ENCODE measurements at places on chromosomes 2 and 18.

DNA sequence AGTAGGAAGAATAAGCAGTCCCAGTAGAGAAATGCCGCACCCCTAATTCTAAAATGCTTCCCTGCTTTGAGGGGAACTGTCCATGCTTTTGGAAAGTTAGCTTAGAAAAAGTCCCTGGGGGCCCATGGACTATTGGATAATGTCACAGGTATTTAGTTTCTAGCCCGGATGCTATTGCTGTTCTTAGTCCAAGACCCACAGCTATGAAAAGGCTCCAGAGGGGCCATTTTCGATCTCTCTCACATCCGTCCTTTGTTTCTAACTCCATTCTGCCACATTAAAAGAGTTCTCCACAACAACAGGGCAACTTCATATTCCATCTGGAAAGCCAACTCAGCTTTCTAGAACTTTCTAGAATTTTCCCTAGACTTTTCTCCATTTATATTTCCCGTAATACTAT, 47.2 kb downstream of the MGAT4A start:
- no peak for DNase-seq

- DNase-seq = no peak
These were observed 114.0 kb upstream of the SLC39A10 start for GRCh38 chr2:195543063-195543462.

DNA sequence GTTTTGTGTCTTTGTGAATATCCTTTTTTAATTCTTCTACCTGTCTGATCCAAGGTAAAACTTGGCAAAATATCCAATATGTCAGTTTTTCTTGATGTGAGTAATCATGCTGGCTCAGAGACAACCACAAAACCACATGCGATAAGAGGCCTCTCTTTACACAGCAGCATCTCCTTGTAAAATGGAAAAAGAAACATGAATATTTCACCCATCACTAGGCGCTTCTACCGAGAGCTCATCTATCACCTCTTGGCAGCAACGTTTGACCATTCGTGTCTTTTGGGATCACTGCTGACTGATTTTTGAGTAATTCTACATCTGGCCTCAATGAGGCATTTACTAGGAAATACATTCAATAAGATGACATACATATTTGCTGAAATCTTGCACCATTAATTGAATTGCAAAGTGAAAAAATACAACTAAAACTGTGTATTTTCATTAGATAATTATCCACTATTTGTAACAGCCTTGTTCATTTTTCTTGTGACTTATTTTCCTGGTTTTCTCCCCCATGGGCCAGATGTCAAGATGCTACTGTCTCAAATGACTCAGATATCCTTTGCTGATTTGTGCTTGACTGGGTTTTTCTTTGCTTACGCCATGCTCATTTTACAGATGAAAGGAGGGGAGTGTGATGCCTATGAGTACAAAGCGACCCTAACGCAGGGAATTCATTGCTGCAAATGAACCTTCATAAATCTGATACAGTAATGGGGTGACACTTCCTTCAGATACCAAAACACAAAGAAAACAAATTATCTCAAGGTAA, 467.5 kb downstream of the FBXO15 start:
- DNase-seq = no peak

- no peak for DNase-seq
These were observed 274.7 kb downstream of the RND3 start for GRCh38 chr2:150212722-150213171.

DNA sequence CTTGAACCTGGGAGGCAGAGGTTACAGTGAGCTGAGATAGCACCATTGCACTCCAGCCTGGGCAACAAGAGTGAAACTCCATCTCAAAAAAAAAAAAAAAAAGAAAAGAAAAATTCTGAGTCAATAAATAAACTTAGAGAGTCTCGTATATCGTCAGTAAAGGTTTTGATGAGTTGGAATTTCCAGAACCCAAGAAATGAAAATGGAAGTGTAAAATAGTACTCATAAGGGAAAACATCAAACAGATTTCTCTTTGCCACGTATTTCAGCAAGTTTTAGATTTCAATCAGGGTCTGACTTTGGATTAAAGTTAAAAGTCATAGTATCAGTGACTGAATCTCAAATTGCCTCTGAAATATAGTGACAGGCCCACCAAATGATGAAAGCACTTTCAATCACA, 71.4 kb upstream of the SPOPL start:
- no peak for DNase-seq

DNA sequence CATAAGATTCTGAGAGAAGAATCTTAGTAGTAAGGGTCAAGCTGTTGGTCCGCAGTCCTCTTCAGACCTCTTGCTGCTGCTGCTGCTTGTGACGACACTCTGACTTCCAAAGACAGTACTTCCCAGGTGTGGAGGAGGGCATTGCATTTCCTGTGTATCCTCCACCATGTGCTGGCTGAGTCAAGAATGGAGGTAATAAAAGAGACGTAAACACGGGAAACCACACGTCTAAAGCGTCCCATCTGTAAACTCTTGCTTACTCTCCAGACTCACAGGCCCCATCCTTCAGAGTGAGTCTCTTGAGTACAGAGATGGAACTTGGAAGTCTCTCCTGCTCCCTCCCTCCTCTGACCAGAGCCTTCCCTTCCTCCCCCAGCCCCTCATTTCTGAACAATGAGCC, 25.6 kb downstream of the KLHL29 start:
- DNase-seq = no peak

DNA sequence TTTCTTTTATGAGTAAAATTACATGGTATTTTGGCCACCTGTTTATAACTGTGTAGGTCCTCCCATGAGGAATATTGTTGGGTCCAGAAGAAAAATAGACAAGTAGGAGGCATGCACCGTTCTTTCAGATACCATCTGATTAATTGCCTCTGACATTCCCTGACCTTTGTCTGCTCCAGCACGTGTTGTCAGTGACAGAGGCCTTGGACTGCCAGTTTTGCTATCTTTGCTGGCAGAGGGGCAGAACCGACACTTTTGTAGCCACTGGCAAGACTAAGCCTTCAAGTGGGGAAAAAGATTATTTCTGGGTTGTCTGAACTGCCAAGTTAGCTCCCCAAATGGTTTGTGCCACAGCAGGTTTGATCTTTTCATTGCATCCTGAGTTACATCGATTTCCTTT, 276.9 kb downstream of the CAMKMT start:
- no peak for DNase-seq

DNA sequence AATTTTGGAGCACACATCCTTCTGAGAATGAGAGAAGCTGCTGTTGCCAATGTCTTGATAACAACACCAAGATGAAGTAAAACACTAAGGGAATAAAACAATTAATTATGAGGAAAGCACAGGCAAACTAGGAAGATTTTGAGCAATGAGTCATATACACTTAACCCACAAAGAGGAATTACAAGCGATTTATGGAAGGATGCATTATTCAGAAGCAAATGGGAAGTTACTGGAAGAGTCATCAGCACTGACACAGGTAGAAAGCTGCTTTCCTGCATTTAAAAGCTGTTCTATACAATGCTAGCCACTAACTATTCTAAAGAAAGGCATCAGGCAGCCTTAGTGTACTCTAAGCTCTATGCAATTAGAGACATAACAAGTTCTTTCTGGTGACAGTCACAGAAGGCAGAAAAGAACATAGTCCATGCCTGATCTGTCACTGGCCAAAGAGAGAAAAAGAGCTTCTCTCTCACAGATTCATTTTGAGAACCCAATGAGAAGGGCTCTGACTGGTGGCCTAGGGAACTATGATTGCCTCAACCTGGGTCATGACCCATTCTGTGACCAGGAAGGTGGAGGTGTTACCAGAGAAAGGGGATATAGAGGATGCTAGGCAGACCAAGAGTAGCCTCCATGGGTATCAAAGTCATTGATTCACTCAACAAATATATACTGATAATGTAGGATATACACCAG, 45.4 kb downstream of the M1AP start:
- DNase-seq = no peak

DNA sequence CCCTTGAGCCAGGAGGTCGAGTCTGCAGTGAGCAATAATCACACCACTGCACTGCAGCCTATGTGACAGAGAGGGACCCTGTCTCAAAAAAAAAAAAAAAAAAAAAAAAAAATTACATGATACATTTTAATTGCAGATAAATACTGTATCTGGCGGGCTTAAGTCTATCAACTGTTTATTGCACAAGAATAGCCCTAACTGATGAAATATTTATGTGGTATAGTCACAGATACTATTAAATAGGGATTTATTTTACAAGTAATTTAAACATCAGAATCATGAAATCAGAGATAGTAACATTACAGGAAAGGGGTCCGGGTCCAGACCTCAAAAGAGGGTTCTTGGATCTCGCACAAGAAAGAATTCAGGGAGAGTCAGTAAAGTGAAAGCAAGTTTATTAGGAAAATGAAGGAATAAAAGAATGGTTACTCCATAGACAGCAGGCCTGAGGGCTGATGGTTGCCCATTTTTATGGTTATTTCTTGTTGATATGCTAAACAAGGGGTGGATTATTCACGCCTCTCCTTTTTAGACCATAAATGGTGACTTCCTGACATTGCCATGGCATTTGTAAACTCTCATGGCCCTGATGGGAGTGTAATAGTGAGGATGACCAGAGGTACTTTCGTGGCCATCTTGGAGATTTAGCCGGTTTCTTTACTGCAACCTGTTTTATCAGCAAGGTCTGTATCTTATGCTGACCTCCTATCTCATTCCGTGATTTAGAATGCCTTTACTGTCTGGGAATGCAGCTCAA, 166.6 kb downstream of the PMAIP1 start:
- no peak for DNase-seq

GRCh38 chr2:8146132-8147005, 535.5 kb upstream of the ID2 start:
- DNase-seq = no peak

DNA sequence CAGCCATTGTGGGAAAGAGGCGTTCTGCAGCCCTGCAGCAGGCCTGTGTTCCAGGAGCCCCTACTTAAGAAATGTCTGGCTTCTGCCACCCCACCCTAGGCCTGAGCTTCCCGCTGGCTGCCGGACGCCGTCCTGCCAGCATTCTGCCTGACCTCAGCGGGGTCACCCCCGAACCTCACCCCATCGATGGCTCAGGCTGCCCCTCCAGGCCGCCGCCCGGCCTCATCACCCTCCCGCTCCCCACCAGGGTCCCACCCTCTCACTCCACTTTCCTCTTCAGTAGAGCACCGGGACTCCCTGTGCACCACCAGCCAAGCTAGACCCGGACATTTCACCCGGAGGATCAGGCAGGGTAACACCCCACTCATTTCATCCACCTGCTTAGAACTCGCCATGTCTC, 73.6 kb upstream of the SALL3 start:
- DNase-seq = no peak

- DNase-seq = no peak
These were observed 271.4 kb upstream of the SMIM21 start for GRCh38 chr18:75698861-75699260.

- DNase-seq = no peak
These were observed 88.5 kb downstream of the CDH2 start for GRCh38 chr18:28088477-28088876.

DNA sequence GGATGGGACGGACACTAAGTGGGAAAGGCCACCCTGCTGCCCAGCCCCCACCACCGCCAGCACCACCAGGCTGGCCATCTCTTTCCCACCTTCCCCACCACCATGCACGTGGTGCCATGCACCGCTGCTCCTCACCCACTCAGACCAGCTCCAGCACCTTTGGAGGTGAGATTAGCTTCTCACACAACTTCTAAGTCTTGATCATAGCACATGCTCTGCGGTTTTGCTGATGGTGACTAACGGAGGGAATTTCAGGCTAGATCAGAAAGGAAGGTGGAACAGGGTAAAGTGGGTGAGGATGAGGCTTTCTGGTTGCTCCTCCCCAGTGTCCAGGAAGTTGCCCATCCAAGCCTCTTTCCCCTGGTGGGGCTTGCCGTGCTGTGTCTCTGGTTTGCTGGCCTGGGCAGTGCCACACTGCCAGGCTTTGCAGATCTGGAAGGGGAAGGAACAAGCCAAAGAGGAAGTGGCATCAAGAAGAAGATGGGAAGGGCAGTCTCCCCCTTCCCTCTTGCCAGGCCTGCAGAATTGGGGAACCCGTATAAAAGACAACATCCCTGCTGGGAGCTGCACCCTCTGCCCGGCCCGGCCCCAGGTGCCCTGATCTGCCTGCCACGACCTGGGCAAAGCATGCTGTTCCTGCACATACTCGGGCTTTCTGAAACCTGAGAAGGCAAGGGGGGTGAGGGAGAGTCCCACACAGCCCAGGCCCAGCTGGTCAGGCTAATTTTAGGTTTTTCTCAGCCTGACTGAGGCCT, 44.3 kb upstream of the CAB39 start:
- DNase-seq = no peak

GRCh38 chr2:39156107-39156506, 35.3 kb upstream of the SOS1 start:
- no peak for DNase-seq

GRCh38 chr2:43455731-43456642, 139.9 kb downstream of the THADA start:
- DNase-seq = no peak

- DNase-seq = no peak
These were observed 565.2 kb upstream of the NRP2 start for GRCh38 chr2:205117125-205117524.

- no peak for DNase-seq
These were observed 9.8 kb downstream of the HNRNPLL start for GRCh38 chr2:38592951-38593350.

- DNase-seq = no peak
These were observed 1614.1 kb upstream of the TMEFF2 start for GRCh38 chr2:193808877-193809276.

DNA sequence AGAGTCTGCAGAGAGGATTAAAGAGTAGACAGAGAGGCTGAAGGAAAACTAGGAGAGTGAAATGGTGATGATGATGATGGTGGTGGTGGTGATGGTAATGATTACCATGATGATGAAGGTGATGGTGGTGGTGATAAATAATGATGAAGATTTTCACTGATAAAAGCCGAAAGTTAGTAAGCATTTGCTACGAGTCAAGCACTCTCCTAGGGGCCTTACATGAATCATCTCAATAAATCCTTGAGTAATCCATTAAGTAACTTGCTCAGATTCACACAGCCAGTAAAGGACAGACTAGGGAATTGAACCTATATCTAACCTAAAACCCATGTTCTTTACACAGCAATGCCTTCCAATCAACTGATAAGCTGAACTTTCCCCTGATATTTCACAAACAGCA, 106.7 kb upstream of the PGAP1 start:
- DNase-seq = no peak

- DNase-seq = no peak
These were observed 93.6 kb downstream of the EPHA4 start for GRCh38 chr2:221478485-221478863.

DNA sequence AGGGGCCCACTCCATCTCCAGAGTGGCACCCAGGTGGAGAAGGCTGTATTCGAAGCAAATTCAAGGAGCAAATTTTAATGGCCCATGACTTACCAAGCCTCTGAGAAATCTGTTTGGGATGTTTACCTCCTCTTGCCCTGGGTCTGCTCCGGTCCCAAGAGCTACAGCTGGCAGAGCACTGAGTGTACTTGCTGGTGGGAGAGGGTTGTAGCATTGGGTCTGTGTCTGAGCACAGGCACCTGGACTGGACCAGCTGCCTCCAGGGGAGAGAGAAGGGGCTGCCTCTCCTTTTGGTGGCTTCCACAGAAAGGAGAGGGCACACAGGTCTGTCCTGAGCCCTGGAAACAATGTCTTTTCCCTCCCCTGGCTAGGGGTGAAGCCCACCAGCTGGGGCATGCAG, 9.8 kb downstream of the EN1 start:
- DNase-seq = no peak

Data from nucleus accumbens (tissue), 56 donors.